ENCODE measurements at places on chromosomes 2 and 18.

- DNase-seq, result no peak
Observed at GRCh38 chr2:145541028-145541427, 1021.1 kb upstream of the ZEB2 start.

DNA sequence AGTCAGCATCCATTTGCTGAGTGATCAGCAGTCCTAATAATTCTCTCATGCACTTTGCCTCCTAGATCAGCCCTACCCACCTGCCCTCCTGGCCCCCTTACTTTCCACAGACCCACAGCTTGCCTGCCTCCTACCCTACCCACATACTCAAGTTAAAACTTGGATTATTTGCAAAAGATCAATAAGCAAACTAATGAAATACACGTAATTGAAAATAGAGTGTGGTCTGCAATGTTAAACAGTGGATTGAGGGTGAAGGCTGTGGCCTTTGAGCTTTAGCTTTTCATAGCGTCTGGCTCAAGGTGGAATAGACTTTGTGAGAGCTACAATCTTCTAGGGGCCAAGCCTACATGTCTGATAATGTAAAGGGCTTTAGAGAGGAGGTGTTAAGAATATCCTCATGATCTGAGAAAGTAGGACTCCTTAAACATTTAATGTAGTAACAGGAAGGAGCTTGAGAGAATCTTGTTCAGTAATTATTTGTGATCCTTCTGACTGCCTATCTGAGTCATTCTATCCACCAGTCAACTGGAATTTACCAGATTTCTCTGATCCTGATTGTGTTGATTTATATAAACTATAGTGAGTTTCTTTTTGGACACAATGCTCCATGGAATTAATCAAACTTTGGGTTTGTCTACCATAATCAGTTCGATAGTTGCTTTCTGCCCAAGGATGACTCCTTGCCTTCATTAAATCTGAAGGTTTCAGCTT lies 310.0 kb downstream of the HRH4 start:
- DNase-seq, result peak; percentile 20

- DNase-seq, result no peak
Observed at GRCh38 chr2:162676515-162676914, 162.1 kb downstream of the KCNH7 start.

DNA sequence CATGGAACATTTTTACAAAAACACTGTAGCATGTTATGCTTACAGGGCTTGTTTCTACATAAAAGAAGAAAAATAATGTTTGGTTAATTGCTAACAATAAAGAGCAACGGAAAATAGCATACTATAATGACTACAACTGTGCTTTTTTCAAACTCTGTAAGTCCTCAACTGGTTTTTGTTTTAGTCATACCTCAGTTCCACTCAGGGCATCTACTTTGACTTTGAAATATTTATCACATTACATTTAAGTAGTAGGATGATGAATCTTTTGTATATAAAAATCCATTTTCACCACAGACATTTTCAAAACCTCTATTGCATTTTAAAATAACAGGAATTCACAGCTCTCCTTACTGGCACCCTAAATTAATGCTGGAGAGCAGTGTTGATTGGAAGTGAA lies 8.3 kb downstream of the SATB2 start:
- no peak for DNase-seq

- peak; percentile 68 for DNase-seq
Observed at GRCh38 chr2:104849618-104850141, 4.2 kb upstream of the POU3F3 start.

GRCh38 chr2:236521556-236521955 lies 48.1 kb upstream of the ACKR3 start:
- DNase-seq, result no peak

- DNase-seq, result peak; percentile 96
Observed at GRCh38 chr2:144659731-144660275, 139.9 kb upstream of the ZEB2 start.

- DNase-seq, result peak; percentile 64
Observed at GRCh38 chr2:54073796-54074195, 41.6 kb upstream of the ACYP2 start.

GRCh38 chr2:167582619-167583018 lies 664.8 kb downstream of the STK39 start:
- peak; percentile 17 for DNase-seq

GRCh38 chr2:196513796-196514526 lies 125.6 kb upstream of the CCDC150 start:
- no peak for DNase-seq

DNA sequence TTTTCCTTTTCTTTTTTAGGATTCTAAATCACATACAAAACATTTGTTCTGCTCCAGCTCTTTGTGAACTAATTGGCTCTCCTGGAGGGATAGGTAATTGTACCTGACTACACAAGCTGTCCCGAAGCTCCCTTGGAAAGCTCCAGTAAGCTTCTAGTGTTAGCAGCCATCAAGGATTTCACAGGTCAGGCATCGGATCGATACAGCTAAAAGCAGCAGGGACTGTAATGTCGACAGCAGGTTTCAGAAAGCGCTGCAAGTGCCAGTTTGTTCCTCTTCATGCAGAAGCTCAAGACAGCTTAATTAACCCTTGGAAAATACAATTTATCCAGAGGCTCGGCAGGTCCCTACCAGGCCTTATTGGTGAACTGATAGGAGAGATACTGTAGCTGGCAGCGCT lies 87.2 kb upstream of the VRK2 start:
- no peak for DNase-seq

- DNase-seq, result no peak
Observed at GRCh38 chr2:20178666-20179465, 46.1 kb downstream of the SDC1 start.

DNA sequence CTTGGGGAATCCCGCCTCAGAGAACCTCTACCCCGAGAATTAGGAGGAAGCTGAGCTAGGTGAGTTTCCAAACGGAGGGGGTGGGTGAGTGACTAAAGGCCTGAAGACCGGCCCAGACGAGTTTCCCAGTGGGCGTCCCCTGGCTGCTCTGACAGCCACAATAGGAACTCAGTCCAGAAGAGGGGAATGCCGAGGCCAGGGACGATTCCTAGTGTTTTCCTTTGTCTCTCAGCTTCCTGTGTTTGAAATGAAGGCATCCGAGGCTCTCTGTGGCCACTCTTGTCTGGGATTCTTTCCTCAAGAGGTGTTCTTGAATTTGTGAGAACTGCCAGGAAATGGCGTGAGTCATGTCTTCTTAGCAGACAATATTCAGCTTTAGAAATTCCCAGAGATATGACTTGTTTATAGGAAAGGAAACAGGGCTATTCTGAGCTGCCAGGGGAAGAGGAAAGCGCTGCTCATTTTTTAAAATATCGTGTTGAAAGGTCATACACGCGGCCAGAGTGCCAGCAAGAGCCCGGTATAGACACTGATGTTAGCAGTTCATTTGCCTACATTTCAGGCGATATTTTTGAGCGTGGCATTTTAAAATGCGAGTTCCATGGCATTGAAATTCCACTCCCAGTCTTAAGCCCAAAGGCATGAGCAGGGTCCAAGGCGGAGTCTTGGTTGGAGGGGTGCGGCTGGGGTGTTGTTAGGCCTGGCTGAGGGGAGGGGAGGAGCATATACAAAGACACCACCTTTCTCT lies 169.1 kb upstream of the KLF7 start:
- DNase-seq, result peak; percentile 99

GRCh38 chr18:56975276-56975675 lies 171.6 kb upstream of the BOD1L2 start:
- DNase-seq, result no peak

DNA sequence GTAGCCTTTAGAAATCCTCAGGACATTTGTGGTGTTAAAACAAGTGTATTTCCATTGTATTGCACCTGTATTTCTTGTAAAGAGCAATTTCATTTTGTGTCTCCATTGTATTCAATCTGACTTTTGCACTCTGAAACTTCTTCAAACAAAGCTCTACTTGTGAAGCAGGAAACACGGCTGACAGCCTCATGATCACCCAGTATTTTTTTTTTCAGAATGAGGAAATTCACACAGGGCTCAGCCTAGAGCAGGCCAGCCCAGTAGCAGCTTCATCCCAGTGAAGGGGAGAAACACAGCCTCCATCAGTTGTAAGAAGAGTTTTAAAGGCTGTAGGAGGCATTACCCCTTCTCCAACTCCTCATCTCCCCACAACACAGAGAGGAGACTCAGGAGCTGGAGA lies 175.9 kb upstream of the KLHL29 start:
- DNase-seq, result no peak

DNA sequence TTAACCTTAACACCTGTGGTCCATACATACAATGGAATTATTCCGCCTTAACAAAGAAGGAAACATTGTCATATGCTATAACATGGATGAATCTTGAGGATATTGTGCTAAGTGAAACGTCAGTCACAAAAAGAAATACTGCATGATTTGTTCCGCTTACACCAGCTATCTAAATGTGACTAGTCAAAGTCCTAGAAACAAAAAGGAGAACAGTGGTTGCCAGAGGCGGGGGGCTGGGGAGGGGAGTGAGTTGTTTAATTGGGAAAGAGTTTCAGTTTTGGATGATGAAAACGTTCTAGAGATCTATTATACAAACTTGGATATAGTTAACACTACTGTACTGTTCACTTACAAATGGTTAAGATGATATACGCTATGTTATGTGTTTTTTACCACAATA lies 72.0 kb downstream of the SPRED2 start:
- DNase-seq, result no peak

GRCh38 chr2:133780099-133780996 lies 212.1 kb upstream of the NCKAP5 start:
- DNase-seq, result peak; percentile 69

DNA sequence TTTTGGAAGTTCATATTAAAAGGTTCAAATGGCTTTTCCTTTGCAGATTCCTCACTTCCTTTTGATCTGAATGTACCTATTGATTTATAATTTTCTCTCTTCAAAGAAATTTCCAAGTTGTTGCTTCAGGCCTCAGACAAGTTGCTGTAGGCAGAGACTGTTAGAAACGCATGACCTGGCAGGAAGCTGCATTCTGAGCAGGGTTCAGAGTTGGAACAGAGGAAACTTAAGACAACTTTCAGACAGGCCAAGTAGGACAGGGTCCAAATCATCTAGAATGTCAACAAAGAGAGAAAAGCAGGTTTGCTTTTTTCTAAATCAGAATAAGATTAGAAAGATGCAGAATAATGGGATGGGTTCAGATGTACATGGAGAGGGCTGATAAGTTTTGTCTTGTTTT lies 416.3 kb downstream of the LRP1B start:
- no peak for DNase-seq

DNA sequence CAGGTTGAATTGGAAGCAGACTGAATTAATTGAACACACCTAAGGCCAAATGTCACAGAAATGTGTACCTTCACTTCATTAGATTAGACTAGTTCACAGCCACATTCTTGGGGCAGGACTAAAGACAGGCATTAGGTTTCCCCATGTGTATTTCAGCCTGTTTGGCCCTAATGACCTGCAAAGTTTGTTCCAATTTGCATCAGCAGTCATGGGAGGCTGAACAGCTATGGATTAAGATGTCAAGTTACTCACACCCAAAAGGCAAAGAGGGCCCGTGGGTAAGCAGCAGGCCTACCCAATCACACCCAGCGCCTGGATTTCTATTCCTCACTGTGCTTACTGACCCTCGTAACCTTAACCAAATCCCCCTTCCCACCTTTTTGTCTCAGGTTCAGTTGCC lies 99.6 kb upstream of the RIOK3 start:
- DNase-seq, result no peak

GRCh38 chr2:96872591-96873349 lies 2.9 kb upstream of the SEMA4C start:
- peak; percentile 38 for DNase-seq

GRCh38 chr2:101596333-101596732 lies 101.2 kb upstream of the MAP4K4 start:
- DNase-seq, result peak; percentile 37

DNA sequence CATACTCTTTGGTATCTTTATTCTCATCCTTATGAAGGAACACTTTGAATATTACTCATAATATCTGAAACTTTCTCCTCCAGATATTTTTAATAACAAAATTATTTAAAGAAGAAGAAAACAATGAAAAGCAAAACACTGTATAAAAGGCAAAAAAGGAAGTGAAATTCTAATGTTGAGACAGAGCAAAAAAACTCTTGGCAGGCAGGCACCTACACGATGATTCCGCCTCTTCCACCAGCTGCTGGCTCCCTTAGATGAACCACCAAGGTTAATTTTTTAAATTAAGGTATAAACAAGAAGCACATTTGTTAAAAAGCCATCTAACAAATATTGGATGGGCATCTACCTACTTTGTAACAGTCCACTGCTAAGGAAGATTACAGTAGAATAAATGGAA lies 434.7 kb downstream of the EPHA4 start:
- no peak for DNase-seq

DNA sequence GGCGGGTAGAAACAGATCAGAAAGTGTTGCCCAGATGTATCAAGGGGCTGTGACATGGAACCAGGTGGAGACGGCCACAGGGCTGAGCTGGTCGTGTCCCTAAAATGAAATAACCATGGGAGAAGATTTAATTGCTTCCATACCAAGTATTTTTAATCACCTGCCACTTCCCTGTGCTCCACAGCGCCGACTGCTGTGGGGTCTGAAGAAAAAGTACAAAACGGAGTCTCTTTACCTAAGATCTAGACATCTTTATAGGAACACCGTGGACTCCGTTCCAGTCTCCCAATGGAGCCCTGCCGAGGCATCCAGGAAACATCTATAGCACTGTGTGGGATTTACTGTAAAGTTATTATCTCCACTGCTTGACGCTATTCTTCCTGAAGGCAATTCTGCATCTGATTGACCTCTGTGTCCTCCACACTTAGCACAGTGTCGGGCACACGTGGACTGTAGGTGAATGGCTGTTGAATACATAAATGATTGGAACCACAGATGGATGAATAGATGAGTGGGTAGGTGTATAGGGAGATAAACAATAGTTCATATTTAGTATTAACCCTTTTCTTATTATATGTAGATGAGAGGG lies 21.6 kb upstream of the GYPC start:
- DNase-seq, result peak; percentile 15

DNA sequence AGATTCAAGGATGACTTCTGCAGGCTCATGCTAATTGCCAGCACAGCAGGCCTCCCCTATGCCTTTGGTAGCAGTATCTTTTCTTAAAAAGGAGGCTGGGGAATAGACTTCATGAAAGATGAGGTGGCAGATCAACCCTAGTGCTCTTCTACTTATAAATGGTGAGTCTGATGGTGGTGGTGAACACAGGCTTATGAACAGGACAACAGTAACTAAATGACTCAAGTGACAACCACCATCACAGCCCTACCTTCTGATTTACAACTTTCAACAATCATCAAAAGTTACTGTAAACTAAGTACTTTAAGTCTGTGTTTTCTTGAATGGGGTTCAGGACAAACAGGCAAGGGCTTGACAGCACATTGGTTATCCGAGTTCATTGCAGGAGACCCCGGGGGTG lies 39.3 kb downstream of the PAIP2B start:
- no peak for DNase-seq

GRCh38 chr2:122514451-122514996 lies 759.1 kb downstream of the TSN start:
- DNase-seq, result peak; percentile 21

DNA sequence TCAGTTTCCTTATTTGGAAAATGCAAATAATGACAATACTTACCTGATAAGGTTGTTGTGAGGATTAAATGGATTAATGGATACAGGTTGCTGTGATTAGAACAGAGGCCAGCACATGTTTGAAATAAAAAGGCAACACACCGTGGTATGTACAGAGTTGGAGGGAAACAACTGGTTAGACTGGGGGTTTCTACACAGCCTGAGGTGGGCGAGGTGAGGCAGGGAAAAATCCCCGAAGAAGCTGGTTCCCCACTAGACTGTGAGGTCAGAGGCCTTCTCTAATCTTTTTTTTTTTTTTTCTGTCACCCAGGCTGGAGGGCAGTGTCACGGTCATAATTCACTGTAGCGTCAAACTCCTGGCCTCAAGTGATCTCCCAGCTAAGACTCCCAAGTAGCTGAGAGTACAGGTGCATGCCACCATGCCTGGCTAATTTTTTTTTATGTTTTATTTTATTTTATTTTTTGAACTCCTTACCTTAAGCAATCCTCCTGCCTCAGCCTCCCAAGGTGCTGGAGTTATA lies 1.2 kb upstream of the E2F6 start:
- no peak for DNase-seq

All from fibroblast of mammary gland (primary cell).